Naive thymus-derived CD4-positive, alpha-beta T cell (primary cell): ENCODE measurements at places on chromosomes 16 and 17. TPM values are rescaled to one million over a fixed set of nuclear protein-coding genes. Genes with fewer than 3 reads are reported as not detected.

Gene ESRP2
- total RNA-seq, result not detected

Gene RECQL5
- 45.2 and 49.2 TPM in 2 replicates for total RNA-seq

Gene ZP2
- not detected for total RNA-seq

Gene CLEC18C
- total RNA-seq, result not detected

Gene FADS6
- not detected for total RNA-seq

GRCh38 chr17:65472666-65473309 is 88.7 kb downstream of the AXIN2 start:
- DNase-seq, result no peak
- H3K27ac ChIP-seq, result no peak overlapping the region
- no peaks in the 10 kb centered on the region for H3K27me3 ChIP-seq

GRCh38 chr17:57578608-57579225 is 166.4 kb downstream of the CCDC182 start:
- H3K27ac ChIP-seq, result no peak overlapping the region
- no peaks in the 10 kb centered on the region for H3K27me3 ChIP-seq
- H3K4me3 ChIP-seq, result no peak overlapping the region
- DNase-seq, result no peak

- H3K36me3 ChIP-seq, result no peaks in the 10 kb centered on the region
- no peak for DNase-seq
- no peaks in the 10 kb centered on the region for H3K27me3 ChIP-seq
- no peak overlapping the region for H3K4me3 ChIP-seq
- no peak overlapping the region for H3K27ac ChIP-seq
Measured at GRCh38 chr17:80125656-80126448, 21.1 kb downstream of the EIF4A3 start.

DNA sequence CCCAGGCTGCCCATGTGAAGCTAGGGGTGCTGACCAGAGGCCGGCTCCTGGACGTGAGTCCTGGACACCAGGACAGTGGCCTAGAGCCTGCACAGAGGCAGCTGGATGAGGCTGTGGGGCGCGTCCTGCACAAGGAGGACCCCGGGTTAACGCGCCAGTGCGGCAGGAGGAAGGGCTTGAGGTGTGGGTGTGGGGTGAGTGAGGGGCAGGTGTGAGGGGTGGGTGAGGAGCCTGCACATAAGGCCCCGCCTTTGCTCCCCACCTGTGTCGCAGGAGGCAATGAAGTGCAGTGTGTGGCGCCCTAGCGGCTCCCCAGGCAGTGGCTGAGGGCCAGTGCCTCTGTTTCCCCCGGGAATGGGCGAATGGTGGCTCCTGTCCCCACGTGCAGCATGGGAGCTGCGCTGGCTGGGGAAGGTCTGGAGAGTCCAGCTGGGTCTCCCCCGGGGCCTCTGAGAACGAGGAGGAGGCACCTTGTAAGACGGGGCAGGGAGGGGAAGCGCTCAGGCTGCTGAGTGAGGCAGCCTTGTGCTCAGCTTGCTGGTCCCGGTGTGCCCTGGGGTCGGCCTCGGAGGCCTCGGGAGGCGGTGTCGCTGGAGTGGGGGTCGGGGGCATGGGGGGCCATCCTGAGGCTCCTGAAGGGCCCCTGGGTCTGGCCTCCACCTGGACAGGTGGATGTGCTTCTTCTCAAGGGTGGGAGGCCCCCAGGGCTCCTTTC is 3.2 kb downstream of the CD7 start:
- H3K4me1 ChIP-seq, result peaks cover 8% of the 10 kb centered on the region
- no peak for DNase-seq
- H3K27me3 ChIP-seq, result no peaks in the 10 kb centered on the region
- H3K36me3 ChIP-seq, result no peaks in the 10 kb centered on the region

GRCh38 chr16:15610369-15610871 is 32.5 kb downstream of the MARF1 start:
- peaks cover 88% of the 10 kb centered on the region for H3K36me3 ChIP-seq
- H3K4me1 ChIP-seq, result no peaks in the 10 kb centered on the region
- H3K27ac ChIP-seq, result no peak overlapping the region
- no peak for DNase-seq
- H3K4me3 ChIP-seq, result no peak overlapping the region

DNA sequence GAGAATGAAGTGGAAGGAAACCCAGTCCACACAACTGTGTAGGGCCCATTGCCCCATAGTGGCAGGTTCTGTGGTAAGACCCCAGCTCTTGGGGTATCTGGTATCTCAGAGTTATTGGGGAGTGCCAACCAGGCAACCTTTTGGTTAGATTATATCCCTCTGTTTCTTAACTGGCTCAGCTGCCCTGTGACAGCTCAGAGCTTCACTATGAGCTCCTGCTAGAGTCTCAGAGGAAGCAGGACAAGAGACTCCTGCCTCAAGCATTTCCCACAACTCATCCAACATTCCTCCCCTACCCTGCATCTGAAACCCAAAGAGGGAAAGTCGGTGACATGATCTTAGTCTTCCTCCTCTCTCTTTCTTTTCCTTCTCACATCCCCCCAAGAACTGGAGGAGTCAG is 292.3 kb downstream of the SHISA9 start:
- no peak overlapping the region for H3K4me3 ChIP-seq
- H3K27me3 ChIP-seq, result no peaks in the 10 kb centered on the region
- no peaks in the 10 kb centered on the region for H3K36me3 ChIP-seq
- no peaks in the 10 kb centered on the region for H3K4me1 ChIP-seq
- no peak for DNase-seq
- no peak overlapping the region for H3K27ac ChIP-seq

- peaks cover 9% of the 10 kb centered on the region for H3K4me1 ChIP-seq
- H3K27ac ChIP-seq, result no peak overlapping the region
- no peaks in the 10 kb centered on the region for H3K36me3 ChIP-seq
- no peak overlapping the region for H3K4me3 ChIP-seq
Measured at GRCh38 chr17:9294661-9295210, 273.4 kb downstream of the NTN1 start.

- no peaks in the 10 kb centered on the region for H3K36me3 ChIP-seq
- peak overlapping the region; percentile 64 for H3K4me3 ChIP-seq
- peak overlapping the region; percentile 52 for H3K27ac ChIP-seq
Measured at GRCh38 chr17:9239246-9239792, 218.0 kb downstream of the NTN1 start.

- H3K27me3 ChIP-seq, result no peaks in the 10 kb centered on the region
- no peak for DNase-seq
- peaks cover 8% of the 10 kb centered on the region for H3K4me1 ChIP-seq
- H3K27ac ChIP-seq, result peak overlapping the region; percentile 95
Measured at GRCh38 chr16:88662222-88662842, 559 bp downstream of the MVD start.

- H3K4me1 ChIP-seq, result no peaks in the 10 kb centered on the region
- no peak for DNase-seq
- no peak overlapping the region for H3K27ac ChIP-seq
- no peaks in the 10 kb centered on the region for H3K27me3 ChIP-seq
Measured at GRCh38 chr17:69431835-69432234, 17.3 kb downstream of the MAP2K6 start.

GRCh38 chr16:10791048-10791447 is 27.5 kb downstream of the TVP23A start:
- H3K4me1 ChIP-seq, result no peaks in the 10 kb centered on the region
- no peak overlapping the region for H3K27ac ChIP-seq
- H3K36me3 ChIP-seq, result no peaks in the 10 kb centered on the region
- DNase-seq, result no peak
- no peak overlapping the region for H3K4me3 ChIP-seq
- H3K27me3 ChIP-seq, result no peaks in the 10 kb centered on the region

DNA sequence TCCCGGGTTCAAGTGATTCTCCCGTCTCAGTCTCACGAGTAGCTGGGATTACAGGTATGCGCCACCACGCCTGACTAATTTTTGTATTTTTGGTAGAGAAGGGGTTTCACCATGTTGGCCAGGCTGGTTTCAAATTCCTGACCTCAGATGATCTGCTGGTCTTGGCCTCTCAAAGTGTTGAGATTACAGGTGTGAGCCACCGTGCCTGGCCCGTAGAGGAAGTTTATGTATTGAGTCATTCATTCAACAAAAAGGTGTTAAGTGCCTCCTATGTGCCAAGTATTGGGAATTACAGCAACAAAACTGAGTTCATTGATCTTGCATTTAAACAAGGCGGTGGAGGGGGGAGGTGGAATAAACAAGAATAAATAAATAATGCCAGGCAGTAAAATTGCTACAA is 10.2 kb upstream of the CNOT1 start:
- no peaks in the 10 kb centered on the region for H3K27me3 ChIP-seq
- no peak overlapping the region for H3K27ac ChIP-seq
- no peak overlapping the region for H3K4me3 ChIP-seq
- DNase-seq, result no peak
- H3K36me3 ChIP-seq, result no peaks in the 10 kb centered on the region

DNA sequence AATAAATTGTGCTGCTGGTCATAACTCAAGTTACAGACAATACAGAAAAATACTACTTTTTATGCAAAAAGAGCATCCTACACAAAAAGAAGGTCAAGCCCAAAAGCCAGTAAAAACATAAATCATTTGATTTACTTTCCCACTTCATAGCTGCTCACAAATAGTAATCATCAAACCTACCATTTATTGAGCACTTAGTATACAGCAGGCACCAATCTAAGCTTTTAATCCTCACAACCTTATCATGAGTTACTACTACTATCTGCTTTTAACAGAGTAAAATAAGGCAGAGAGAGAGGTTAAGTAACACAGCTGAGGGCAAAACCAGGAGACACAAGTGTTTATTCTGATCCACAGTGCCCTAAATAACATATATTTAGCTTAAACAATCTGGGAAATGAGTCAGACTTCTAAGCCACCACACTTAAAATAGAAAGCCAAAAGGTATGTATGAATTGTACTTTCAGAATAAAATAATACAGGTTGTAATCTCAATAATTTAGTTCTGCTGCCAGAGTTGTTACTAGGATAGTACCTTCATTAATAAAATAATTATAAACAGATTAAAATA is 1.7 kb upstream of the AARS1 start:
- no peak overlapping the region for H3K27ac ChIP-seq
- DNase-seq, result no peak
- no peaks in the 10 kb centered on the region for H3K4me1 ChIP-seq

DNA sequence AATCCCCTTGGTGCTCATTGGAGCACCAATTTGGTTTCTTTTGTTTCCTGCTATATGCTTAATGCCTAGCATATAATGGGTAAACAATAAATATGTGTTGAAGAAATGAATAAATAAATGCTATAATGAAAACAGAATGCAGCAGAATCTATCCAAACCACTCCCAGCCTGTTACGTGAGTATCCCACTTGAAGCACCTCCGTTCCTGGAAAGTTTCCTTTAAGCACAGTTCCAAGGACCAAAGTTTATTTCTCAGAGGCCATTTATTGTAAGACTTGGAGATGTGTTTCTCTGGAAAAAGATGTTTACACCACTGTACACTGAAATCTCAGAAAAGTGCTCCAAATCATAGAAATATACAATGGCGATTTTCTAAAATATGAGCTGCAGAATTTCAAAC is 187.0 kb downstream of the SOX9 start:
- H3K36me3 ChIP-seq, result no peaks in the 10 kb centered on the region
- H3K4me1 ChIP-seq, result no peaks in the 10 kb centered on the region
- no peak overlapping the region for H3K4me3 ChIP-seq
- no peaks in the 10 kb centered on the region for H3K27me3 ChIP-seq
- no peak for DNase-seq

DNA sequence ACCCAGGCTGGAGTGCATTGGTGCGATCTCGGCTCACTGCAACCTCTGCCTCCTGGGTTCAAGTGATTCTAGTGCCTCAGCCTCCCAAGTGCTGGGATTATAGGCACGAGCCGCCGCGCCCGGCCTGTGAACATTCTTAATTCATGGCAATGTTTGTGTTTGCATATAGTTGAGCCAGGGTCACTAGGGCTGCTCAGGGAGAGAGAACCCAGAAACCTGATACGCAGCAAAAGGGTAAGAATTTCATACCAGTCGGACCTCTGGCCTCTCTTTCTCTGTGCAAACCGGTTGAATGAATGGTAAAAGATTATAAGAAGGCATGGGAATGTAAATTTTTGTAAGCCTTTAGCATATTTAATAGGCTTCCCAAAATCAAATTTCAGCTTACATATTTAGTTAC is 6.9 kb upstream of the TMEM98 start:
- no peak overlapping the region for H3K4me3 ChIP-seq
- H3K4me1 ChIP-seq, result no peaks in the 10 kb centered on the region
- no peaks in the 10 kb centered on the region for H3K36me3 ChIP-seq
- no peaks in the 10 kb centered on the region for H3K27me3 ChIP-seq
- H3K27ac ChIP-seq, result no peak overlapping the region

GRCh38 chr17:35907691-35908090 is 22.9 kb downstream of the RDM1 start:
- no peaks in the 10 kb centered on the region for H3K36me3 ChIP-seq
- H3K27ac ChIP-seq, result no peak overlapping the region
- no peaks in the 10 kb centered on the region for H3K4me1 ChIP-seq
- no peaks in the 10 kb centered on the region for H3K27me3 ChIP-seq
- H3K4me3 ChIP-seq, result no peak overlapping the region

GRCh38 chr17:63587770-63588169 is 12.9 kb upstream of the TACO1 start:
- no peaks in the 10 kb centered on the region for H3K27me3 ChIP-seq
- H3K4me3 ChIP-seq, result no peak overlapping the region
- DNase-seq, result no peak
- H3K36me3 ChIP-seq, result peaks cover 19% of the 10 kb centered on the region
- no peaks in the 10 kb centered on the region for H3K4me1 ChIP-seq
- H3K27ac ChIP-seq, result no peak overlapping the region

DNA sequence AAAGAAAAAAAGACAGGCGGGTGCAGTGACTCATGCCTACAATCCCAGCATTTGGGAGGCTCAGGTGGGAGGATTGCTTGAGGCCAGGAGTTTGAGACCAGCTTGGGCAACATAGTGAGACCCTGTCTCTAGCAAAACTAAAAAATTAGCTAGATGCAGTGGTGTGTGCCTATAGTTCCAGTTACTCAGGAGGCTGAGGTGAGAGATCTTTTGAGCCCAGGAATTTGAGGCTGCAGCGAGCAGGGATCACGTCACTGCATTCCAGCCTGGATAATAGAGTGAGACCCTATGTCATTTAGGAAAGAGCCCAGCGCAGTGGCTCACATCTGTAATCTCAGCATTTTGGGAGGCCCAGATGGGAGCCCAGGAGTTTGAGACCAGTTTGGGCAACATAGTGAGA is 126.6 kb downstream of the CMIP start:
- no peak for DNase-seq
- no peak overlapping the region for H3K27ac ChIP-seq
- no peaks in the 10 kb centered on the region for H3K4me1 ChIP-seq
- H3K27me3 ChIP-seq, result no peaks in the 10 kb centered on the region

- DNase-seq, result peak; percentile 70
- H3K4me3 ChIP-seq, result peak overlapping the region; percentile 7
- no peaks in the 10 kb centered on the region for H3K36me3 ChIP-seq
- no peaks in the 10 kb centered on the region for H3K27me3 ChIP-seq
- no peak overlapping the region for H3K27ac ChIP-seq
Measured at GRCh38 chr16:81715358-81716196, 63.5 kb upstream of the PLCG2 start.
